ENCODE measurements at places on chromosomes 2 and 18.

DNA sequence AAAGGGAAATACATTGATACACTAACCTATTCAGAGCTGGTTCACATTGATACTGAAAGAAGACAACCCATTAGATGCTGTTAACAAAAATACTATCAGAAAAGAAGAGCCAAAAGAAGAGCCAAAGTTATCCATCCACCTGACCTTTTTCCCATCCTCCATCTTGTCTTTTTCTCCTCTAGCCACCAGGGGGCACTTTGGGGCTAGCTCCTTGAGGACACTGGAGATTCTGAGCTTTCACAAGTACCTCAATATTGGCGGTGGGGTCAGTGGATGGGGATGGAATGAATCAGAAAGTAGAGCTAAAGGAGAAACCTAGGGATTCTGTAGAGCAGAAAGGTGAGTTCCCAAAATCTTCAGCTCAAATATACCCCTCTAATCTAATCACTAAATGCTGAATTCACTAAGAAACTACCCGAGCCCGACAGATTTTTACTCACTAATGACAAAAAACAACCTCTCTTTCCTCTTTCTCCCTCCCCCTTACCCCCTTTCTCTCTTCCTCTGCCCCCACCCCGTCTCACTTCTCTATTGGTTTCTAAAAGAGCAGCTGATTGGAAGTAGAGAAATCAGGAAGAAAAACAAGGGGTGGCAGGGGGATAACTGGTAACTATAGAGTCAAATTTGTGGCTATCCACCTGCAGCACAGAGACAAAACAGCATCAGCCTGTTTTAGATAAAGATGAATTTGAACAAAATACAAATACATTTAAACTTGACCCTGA, 203.3 kb downstream of the TCF4 start:
- no peak for DNase-seq

GRCh38 chr18:23259701-23260681, 124.7 kb downstream of the CABLES1 start:
- DNase-seq = no peak

DNA sequence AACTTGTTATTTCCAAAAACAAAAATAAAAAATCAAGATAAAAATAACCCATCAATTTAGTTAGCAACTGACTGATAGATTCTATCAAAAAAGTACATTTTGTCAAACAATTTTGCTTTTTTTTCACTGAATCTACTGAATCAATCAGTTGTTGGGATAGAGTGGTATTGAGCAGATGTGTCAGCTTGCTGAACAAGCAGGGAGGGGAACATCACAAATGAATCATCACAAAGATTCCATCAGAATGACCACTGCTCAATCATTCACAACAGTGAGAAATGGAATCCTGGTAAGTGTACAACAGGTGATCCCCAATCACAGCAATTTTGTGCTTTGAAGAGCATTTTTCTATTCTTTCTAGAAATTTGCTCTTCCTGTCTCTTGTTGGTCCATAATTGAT, 12.3 kb upstream of the SLC14A2 start:
- no peak for DNase-seq

DNA sequence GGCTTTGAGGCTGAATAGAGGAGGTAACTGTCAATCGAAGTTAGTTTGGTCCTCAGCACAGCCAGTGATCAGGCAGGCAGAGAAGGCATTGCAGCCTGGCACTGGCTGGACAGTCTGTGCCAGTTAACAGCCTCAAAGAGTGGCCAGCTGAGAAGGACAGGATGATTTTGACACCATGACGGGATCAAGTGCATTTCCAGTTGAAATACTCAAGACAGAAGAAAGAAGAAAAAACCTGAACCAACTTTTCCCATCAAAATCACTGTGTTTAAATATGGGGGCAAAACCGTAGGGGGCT, 96.7 kb upstream of the ZCCHC2 start:
- DNase-seq = no peak

Data from stimulated activated CD8-positive, alpha-beta memory T cell treated with anti-CD3 and anti-CD28 coated beads, Interleukin-7, amount 100 ng/mL, for 1 hour (primary cell).